ENCODE measurements at places on chromosomes 1 and 21.

DNA sequence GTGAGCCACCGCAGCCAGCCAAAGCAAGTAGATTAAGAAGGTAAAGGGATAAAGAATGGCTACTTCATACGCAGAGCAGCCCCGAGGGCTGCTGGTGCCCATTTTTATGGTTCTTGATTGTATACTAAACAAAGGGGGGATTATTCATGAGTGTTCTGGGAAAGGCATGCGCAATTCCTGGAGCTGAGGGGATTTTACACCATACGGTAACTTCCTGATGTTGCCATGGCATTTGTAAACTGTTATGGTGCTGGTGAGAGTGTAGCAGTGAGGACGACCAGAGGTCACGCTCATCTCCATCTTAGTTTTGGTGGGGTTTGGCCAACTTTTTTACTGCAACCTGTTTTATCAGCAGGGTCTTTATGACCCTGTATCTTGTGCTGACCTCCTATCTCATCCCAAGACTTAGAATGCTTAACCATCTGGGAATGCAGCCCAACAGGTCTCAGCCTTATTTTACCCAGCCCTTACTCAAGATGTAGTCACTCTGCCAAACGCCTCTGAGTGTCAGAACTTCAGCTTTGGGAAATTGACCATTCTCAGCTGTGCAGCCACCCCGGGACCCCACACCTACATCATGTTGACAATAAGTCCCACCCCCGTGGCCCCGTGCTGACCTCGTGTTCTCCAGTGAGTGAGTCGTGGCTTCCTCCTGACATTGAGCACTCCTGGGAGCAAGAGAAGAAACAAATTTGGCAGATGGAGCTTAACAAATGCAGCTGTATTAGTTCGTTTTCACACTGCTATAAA lies 149.4 kb upstream of the COL6A1 start:
- no peak for DNase-seq

DNA sequence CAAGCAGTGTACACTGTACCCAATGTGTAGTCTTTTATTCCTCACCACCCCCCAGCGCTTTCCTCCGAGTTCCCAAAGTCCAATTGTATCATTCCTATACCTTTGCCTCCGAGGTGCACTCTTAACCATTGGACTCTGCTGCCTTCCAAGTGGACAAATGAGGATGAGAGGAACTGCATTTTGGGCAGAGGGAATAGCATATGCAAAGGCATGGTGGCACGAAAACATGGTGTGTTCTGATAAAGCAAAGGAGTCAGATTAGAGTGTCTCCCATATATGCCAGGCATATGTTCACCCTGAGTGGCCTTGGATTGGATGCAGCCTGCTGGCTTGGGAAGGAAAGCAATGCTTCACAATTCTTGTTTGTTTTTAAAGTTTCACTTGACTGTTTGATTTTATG lies 25.5 kb downstream of the FGGY start:
- no peak for DNase-seq

DNA sequence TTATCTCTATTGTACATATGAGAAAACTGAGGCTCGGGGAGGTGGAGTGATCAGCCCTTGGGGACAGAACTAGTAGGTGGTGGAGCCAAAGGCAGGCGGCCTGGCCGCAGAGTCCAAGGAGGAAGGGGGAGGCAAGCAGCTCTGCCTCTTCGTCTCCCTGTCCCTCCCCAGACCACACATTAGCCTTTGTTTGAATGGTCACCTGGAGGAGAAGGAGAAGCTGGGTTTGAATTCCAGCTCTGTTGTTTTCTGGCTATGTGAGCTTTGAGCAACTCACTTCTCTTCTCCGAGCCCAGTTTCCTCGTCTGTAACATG lies 21.4 kb upstream of the LAPTM5 start:
- no peak for DNase-seq

GRCh38 chr1:50971748-50972305 lies 1.8 kb downstream of the CDKN2C start:
- no peak for DNase-seq

DNA sequence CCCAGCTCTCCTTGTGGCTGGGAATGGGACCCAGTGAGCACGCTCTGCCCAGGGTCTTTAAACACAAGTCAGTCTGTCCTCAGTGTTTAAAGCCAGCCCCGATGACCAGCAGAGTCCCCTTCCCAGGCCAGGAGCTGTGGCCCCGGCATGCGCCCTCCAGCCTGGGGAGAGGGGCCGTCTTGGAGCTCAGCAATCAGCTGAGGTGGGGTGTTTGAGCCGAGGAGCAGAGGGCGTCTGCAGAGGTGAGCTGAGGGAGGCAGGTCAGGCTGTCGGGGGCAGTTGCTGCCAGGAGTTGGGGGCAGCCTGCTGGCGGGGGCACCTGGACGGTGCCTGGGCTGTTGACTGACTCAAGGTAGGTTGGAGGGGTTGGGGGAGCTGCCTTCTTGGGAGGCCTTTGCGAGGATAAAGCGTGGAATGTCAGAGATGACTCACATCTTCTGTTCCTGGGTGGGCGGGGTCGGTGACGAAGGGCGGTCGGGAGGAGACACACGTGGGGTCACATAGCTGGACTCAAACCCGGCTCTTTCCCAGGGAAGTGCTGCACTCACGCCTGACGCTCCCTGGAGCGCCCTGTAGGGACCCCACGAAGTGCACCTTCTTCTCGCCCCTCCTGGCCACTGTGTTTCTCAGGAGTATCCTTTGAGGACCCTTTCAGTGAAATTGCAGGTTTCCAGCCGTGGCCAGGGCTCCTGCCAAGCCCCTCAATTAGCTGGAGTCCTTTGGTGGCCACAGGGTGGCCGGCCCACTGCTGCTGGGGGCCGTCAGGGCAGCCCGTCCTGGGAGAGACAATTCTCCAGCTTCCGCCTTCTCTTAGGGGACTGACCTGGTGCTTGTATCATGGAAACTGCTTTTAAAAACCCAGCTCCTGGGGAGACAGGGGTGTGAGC lies 86.2 kb downstream of the SIK1 start:
- no peak for DNase-seq

DNA sequence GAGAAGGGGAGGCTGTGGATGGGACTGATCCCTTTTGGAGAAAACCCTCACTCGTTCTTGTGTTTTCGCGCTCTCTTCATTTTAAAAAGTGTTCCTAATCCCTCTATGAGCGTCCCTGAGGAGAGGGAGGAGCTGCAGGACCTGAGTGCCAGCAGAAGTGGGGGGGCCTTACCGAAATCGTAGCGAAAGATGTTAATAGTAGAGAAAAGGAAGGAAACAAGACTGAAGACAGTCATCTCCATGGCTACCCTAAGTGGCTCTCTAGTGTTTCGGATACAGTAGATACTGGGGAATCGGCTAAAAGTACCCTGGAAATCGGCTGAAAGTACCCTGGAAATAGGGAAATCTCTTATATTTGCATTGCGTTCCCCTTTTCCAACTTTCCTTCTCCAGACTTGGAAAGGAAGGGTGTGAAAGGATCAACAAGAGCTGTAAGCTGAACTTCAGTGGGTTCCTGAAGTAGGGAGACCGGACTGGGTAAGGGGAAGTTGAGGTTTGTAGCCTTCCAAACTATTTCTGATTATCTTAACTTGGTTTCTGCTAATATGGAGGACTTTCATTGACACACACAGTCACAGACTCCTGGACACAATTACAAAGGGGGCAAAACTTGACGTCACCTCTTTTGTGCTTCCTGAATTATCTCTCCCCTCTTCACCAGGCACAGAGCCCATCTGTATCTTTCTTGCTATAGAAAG lies 486 bp upstream of the DSTYK start:
- DNase-seq: no peak

DNA sequence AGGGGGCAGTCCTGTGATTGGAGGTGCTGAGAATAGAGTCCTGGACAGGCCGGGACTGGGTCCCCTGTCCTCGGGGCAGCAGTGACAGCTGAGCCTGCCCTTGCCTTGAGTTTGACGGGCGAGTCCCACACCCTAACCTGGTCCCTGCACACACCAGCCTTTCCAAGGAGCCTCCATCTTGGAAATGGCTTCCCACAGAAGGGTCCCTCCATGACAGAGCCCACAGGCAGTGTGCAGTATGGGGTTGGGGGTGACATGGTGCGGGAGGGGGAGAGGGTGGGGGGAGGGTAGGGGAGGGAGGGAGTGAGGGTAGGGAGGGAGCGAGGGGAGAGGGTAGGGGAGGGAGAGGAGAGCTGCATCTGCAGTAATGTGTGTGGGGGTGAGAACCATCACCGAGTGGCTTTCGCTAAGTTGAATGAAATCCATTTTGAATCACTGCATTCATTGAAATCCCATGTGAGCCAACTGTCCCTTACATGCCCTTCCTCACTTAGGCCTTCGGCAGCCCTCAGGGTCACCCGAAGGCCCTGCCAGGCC lies 10.1 kb upstream of the TMEM52 start:
- no peak for DNase-seq

DNA sequence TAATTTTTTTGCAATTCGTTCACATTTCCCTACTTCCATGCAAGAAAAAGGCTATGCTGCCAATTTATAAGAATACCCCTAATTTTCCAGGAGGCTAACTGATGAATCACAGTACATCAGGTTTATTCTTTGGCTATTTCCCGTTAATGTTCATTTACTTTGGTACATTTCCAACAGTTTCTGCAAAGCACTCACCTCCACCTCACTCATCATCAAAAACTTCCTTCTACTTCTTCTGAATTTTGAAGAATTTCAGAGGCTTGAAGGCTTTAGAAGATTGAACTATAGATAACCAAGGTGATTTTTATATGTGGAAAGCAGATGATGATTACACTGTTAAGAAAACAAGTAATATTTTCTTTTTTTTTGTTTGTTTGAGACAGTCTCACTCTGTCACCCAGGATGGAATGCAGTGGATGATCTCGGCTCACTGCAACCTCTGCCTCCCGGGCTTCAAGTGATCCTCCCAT lies 60.5 kb upstream of the HP1BP3 start:
- DNase-seq: no peak

GRCh38 chr1:96721053-96721415 lies 550 bp upstream of the PTBP2 start:
- DNase-seq: no peak

DNA sequence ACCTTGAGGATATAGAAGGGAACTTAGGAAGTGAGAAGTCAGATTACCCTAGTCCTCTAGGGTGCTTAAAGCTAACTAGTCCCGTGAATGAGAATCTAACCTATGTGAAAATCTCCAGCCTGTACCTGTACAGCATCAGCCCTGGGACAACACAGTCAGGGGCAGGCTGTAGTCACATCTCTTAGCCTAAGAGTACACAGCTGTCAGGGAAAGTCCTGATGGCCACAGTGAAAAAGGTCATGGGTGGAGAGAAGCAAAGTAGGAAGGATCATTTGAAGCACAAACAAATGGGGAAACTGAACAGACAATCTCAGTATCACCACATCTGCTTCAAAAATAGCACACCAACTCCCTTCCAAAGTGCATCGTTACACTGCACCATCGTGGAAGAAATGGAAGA lies 11.7 kb downstream of the CTSK start:
- no peak for DNase-seq

DNA sequence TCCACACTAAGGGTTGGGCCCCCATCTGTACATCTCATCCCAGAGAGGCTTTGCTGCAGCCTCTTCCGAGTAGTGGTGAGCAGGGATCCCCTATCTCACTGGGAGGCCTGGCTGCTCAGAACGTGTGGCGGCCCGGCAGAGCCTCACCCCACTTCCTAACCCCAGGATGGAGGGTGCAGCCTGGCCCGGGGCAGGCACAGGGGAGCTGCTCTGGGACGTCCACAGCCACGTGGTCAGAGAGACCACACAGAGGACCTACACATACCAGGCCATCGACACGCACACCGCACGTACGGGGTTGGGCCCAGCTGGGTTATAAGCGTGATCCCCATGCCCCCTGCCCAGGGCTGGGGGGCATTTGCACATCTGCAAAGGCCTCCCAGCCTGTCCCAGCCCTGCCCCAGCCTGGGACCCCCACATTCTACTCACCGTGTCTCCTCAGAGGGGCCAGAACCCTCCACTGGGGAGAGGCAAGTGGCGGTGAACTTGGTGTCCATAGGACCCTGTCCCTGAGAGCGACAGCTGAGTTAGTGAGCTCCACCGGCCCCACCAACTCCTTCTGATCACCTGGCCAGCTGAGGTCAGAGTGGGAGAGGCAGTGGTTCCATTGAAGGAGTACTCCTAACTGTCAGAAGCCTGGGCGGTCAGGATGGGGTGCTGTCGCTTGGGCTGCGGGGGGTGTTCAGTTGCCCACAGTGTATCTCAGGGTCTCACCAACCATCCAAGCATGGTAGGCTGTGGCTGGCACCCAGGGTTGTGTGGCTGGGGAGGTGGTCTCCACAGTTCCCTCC lies 41.2 kb downstream of the TRIM11 start:
- no peak for DNase-seq

DNA sequence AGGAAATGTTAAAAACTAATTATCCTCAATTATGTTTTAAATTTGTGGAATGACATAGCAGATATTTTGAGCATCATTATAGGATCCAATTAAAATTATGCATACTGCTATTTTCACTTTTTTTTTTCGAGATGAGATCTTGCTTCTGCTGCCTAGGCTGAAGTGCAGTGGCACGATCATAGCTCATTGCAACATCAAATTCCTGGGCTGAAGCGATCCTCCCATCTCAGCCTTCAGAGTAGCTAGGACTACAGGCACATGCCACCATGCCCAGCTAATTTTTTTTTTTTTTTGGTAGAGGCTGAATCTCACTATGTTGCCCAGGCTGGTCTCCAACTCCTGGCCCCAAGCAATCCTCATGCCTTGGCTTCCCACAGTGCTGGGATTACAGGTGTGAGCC lies 11.3 kb upstream of the SLC1A7 start:
- no peak for DNase-seq

DNA sequence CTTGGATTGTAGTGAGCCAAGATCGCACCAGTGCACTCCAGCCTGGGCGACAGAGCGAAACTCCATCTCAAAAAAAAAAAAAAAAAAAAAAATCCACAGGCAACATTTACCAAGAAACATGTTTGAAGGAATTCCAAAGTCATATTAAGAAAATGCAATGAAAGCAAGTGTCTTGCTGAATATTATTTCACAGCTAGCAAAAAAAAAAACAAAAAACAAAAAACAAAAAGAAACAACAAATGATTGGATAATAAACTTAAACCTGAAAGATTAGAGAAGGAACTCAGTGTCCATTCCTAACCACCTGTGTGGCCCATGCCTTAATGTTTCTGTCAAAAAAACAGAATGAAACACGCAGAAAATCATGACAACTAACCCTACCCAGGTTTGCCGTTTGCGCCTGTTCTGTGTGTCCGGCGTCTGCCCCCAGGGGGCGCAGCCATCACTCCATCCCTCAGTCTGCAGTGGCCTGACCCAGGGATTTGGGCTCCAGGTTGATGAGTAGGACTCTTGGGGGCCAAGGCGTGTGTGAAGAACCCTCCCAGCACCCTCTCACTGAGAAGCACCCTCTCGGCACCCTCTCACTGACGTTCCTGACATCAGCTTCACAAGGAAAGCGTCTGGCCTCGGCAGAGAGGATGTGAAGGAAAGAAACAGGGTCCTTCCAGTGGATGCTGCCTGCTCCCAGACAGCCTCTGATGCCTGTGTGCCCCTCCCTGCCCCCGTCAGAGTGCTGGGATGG lies 19.2 kb upstream of the PTTG1IP start:
- peak; percentile 77 for DNase-seq

DNA sequence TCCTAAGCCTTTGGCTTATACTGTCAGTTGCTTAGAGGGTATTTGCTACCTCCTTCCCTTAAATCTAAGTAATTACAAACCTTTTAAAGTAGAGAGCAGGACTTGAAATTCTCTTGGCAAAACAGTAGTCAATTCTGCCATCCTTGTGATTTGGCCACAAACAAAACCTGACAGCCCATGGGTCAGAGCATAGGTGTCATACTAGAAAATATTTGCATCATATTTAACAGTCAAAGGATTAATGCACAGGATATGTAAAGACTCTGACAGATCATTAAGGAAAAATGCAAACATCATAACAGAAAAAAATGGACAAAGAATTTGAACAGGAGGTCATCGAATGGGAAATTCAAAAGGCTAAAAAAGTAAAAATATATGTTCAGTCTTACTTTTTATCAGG lies 50.5 kb downstream of the ZFYVE9 start:
- DNase-seq: no peak

Measured in neural progenitor cell (in vitro differentiated cells).